T1000 (cell line): ENCODE measurements at places on chromosomes 11 and 22.

DNA sequence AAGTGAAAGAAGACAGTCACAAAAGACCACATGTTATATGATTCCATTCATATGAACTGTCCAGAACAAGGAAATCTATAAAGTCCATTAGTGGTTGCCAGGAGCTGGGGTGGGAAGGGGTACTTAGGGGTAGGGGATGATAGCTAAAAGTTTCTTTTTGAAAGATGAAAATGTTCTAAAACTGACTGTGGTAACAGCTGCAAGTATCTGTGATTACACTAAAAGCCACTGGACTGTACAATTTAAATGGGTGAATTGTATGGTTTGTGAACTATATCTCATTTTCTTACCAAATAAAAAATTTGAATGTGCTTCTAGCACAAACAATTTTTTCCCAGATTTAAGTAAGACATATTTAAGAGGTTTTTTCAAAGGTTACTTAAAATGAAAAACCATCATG, 22.1 kb downstream of the CHKA start:
- no peak for DNase-seq

- DNase-seq: no peak
Observed at GRCh38 chr11:109547356-109548027, 125.5 kb downstream of the C11orf87 start.

- no peak for DNase-seq
Observed at GRCh38 chr22:24431309-24432034, 4.1 kb downstream of the ADORA2A start.

GRCh38 chr11:45213316-45213665, 66.9 kb downstream of the PRDM11 start:
- no peak for DNase-seq

DNA sequence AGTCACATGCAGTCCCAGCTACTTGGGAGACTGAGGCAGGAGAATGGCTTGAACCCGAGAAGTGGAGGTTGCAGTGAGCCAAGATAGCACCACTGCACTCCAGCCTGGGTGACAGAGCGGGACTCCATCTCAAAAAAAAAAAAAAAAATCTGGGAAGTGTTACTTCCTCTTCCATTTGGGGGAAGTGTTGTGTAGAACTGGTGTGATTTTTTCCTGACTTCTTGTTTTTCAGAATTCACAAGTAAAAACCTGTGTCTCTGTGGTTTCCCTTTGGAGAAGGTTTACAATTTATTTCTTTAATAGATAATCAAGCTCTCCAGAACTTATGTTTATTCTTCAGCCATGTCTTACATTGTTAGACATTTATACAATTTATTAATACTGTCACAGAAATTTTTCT, 396.1 kb downstream of the BRD1 start:
- DNase-seq: no peak

DNA sequence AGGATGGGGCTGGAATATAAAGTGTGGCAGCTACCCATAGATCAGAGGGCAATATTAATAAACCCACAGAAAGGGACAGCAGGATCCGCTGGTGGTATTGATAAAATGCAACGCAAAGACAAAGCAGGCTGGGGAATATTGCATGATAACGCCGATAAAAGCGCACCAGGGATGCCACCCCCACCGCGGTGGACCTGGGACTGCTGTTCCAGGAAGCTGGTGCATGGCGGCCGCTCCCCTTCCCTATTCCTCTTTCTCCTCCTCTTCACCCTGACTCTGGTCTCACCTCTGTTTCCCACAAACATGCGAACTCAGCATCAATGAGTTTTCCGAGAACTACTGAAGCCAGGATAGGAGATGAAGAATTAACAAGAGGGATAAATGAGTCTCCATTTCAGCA, 20.2 kb downstream of the SPATA19 start:
- no peak for DNase-seq
